Placental pericyte (primary cell): ENCODE measurements at places on chromosomes 2 and 18. TPM values are rescaled to one million over a fixed set of nuclear protein-coding genes. Genes with fewer than 3 reads are reported as not detected.

The SKA1 gene
- 2.0 and 36.8 TPM in 2 replicates for total RNA-seq

The FAM237A gene
- total RNA-seq = not detected in 2 replicates

The SMAD4 gene
- total RNA-seq = 126 and 168 TPM in 2 replicates

The FNDC4 gene
- total RNA-seq = 2.2 and 14.0 TPM in 2 replicates

The COL4A4 gene
- 0.14 and 0.22 TPM in 2 replicates for total RNA-seq
